ENCODE measurements at places on chromosomes 5 and 9.

- DNase-seq: no peak
Observed at GRCh38 chr5:161548487-161549094, 2.1 kb upstream of the GABRB2 start.

DNA sequence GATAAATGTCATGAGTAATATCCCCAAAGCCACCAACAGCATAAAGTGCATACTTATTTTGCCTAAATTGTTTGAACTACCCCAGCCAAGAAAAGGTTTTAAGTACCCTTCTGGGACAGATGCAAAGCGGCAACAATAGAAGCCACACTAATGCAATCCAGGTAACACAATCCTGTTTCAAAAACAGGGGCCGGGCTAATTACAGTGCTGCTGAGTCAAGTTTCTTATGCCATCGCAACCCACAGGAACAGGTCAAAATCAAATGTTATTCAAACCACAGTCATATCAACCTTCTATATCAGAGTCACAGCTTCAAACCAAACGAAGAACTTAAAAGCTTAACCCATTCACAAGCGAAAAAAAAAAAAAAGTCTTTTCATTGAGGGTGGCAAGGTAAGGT is 28.3 kb downstream of the EBF1 start:
- no peak for DNase-seq

DNA sequence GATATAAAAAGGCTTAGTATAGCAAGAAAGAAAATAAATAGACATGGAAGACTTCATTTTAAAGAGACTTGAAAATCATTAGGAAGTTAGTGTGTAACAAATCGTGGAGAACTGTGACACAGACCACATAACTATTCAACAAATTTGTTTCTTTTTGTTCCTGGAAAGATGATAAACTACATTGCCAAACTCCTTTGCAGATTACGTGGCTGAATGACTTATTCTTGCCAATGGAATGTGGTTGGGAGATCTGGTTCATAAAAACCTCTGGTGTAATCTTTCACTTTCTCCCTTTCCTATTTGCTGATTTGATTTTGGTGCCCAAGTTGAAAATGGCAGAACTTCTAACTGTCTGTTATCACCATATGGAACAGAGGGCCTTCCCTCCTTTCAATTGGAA is 328.9 kb upstream of the MEF2C start:
- no peak for DNase-seq

DNA sequence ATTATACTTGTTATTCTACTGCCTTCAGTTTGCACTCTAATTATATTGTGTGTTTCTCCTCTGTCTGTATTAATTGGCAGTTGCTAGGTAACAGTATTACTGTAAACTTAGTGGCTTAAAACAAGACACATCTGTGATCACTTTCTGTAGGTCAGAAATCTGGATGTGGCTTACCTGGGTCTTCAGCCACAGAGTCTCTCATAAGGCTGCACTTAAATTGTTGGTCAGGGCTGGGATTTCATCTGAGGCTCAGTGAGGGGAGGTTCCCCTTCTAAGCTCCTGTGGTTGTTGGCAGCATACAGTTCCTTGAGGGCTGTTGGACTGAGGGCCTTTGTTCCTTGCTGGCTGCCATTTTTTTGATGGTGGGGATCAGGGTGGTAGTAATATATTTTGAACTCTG is 68.8 kb downstream of the SLC44A1 start:
- no peak for DNase-seq

DNA sequence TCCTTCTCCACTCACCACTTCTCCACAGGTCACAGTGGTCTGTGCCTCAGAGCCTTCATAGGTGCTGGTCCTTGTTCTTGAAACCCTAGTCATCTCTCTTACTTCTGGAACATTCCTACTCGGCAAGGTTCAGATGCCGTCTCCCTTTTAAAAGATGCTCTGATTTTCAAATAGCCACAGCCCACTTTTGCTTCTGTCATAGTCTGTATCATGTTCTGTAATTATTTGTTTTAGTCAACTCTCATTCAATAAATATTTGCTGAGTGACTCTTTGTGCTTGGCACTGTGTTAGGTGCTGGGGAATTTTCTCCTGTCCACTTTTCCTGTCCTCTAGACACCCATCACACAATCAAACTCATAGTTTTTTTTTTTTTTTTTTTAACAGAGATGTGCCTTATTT is 181.3 kb upstream of the IL12B start:
- no peak for DNase-seq

- DNase-seq: peak; percentile 63
Observed at GRCh38 chr5:157607371-157608161, 32.0 kb upstream of the ADAM19 start.

GRCh38 chr5:77366717-77367500 is 125.2 kb downstream of the WDR41 start:
- DNase-seq: no peak

DNA sequence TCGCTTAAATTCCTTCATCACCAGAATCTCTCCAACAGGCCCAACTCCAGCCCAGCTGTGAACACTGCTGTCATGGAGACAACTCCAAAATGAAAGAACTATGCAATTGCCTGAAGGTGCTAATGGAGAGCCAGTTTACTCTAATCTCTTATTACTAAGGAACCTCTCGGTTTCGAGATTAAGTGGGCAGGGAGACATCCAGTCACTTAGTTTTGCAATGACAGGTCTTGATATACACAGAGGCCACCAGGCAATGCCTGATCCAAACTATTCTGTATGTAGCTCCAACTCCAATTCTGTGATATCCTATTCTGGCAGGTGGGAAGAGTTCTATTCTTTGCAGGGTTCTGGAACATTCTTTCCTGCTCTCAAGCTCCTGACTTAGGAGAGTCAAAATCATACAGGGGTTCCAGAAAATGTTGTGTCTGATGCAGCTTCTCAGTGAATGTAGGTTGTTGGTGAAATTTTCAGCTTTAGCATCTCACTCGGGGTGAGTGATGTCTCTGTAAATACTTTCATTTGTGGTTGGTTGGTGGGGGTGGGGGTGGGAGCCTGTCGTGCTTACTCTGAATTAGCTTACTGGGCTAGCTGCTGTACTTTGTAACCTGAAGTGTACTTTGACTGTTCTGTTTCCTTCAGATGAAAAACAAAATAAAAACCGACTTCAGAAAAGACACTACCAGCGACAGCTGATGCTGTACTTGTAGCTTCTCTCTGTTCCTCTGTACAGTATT is 170.9 kb downstream of the PALM2AKAP2 start:
- DNase-seq: no peak

DNA sequence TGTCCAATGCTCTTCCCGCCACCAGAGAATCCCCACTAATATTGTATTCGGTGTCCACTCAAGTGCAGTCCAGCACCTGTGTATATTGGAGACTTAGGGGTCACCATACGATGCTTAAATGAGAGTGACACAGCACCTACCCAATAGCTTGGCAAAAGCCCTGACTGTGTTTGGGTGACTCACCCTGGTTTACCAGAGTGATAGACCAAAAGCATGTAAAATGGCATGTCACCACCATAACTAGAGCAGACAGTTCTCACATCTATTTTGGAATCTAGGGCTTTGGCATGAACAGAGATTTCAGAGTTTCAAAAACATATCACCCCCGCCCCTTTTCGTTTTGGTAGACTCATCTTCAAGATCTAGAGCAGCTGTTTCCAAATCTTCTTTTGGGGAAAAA is 217.3 kb upstream of the RASEF start:
- no peak for DNase-seq

- DNase-seq: no peak
Observed at GRCh38 chr5:26121338-26121737, 917.0 kb downstream of the CDH9 start.

GRCh38 chr9:71854811-71855210 is 56.2 kb downstream of the ABHD17B start:
- no peak for DNase-seq

DNA sequence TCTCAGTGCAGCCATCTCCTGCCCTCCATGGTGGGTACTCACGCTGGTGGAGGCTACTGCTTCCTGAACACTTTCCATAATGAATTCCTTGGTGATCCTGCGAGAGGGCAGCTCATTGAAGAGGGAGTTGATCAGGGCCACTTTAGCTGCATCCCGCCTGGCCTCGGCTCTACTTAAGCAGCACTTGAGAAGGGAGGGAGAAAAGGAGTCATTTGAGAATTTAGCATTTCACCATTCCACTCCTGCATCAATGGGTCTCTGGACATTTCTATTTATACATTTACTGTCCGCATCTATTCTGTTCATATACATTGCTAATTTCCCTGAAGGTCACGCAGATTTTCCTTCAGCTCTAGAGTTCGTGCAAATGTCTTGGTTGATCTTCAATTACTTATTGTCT is 35.1 kb downstream of the LIX1 start:
- no peak for DNase-seq

Data from stimulated activated CD4-positive, alpha-beta T cell treated with anti-CD3 and anti-CD28 coated beads, Interleukin-2, amount 100 ng/mL, for 24 hours (primary cell).